ENCODE measurements at places on chromosomes 7 and 10.

GRCh38 chr7:81638198-81638597, 131.6 kb downstream of the HGF start:
- DNase-seq: no peak

- no peak for DNase-seq
Measured at GRCh38 chr7:131019351-131019750, 285.3 kb upstream of the KLF14 start.

DNA sequence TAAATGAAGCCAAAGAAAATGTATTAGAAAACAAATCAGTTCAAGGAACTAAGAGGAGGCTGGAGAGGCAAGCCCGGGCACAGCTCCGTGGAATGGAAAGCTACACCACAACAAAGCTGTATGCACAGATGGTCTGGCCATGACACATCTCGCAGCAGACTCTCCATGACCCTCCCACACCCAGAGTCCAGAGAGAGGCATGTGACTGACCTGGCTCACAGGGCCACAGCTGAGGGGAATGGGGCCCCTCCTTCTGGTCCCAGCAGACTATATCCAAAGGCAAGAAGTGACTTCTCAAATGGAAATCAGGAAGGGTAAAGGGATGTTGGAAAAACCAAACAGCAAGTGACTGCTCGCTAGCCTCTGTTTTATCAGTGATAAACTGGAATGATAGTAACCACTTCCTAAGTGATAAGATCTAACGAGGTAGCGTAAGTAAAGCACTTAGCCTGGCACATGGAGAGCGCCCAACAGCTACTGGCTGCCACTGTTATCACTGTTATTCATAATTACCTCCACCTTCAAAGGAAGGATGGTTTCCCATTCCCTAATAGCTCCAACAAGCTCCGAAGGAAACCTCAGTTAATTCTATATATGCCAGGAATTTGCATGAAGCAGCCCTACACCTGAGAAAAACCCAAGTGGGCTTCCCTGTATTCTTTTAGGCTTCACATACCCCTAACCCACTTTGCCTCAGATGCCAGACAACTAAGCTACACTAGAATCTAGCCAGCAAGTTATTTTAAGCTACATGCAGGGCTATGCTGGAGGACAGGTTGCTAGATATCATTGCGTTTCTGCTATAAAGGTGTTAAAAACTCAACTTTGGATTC, 8.4 kb downstream of the OSBPL3 start:
- DNase-seq: no peak

DNA sequence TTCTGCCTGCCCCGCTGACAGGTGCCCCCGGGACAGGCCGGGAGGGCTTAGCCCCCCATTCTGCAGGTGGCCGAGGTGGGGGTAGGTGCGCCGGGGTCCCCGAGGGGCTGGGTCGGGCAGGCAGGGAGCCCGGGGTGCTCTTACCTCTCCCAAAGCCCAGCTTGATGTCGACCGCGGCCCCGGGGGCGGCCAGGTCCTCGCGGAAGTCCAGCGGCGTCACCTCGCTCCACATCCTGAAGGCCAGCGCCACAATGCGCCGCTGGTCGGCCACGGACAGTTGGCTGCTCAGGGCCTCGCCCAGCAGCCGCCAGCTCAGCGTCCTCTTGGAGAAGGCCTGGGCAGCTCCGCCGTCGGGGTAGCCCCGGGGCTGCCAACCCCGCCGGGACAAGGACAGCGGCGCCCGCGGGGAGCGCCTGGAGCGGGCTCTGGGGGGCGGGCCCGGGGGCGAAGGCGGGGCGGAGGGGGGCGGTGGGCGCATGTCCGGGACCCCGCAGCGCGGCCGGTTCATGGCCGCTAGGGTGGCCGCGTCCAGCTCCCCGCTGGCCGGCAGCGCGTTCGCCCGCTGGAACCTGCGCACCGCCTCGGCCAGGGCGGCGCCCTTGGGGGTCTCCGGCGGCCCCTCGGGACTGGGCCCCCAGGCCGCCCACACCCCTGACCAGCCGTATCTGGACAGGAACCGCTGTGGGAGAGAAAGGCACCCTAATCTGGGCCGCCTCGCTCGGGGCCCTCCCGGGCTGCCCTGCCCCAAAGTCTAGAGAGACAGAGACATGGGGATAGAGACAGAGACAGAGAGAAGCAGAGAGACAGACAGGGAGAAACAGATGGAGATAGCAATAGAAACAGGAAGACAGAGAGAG, 1.7 kb downstream of the MMP21 start:
- DNase-seq: no peak

DNA sequence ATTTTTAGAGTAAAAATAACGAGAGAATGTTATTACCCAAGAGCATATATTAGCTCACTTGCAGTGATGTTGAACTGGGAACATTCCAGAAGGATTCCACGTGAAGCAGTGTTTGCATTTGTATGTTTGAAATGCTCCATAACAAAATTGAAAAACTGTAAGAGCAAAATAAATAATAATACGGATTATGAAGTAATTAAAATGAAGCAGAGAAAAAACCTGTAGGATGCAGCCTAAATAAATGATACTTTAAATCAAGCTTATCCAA, 203.3 kb downstream of the BAMBI start:
- no peak for DNase-seq

Measured in hematopoietic multipotent progenitor cell treated with erythropoietin and hydrocortisone succinate and interleukin-3 and kit ligand, for 17 days (in vitro differentiated cells).